Lower lobe of right lung (tissue), 2 donors: ENCODE measurements at places on chromosomes 6 and 20. TPM values are rescaled to one million over a fixed set of nuclear protein-coding genes. Genes with fewer than 3 reads are reported as not detected.

GRCh38 chr20:1816384-1817381 lies 78.5 kb upstream of the SIRPA start:
- DNase-seq = no peak

DNA sequence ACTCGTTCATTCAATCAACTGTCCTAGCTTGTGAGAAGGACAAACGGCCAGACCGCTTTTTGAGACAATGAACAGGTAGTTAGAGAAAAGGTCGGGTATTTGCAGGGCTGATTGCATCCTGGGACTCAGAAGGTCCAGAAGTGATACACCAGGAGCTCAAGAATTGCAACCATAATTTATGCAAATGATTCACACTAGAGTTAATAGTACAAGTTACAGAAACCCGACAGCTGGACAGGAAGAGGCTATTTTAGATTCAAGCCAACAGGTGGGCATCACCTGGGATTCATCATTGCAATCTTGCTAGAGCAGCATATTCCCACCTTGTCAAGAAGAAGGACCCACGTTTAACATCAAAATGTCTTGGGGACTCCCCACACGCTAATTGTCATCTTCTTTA lies 83.5 kb downstream of the TNFAIP3 start:
- no peak for DNase-seq

The XKR7 gene
- total RNA-seq = 0.06 TPM

The PBOV1 gene
- total RNA-seq = not detected
